SK-MEL-5 (cell line): ENCODE measurements at places on chromosomes 7 and 10. TPM values are rescaled to one million over a fixed set of nuclear protein-coding genes. Genes with fewer than 3 reads are reported as not detected.
A peak's percentile ranks its signal among the peaks of the same experiment; 100 is the strongest.

DNA sequence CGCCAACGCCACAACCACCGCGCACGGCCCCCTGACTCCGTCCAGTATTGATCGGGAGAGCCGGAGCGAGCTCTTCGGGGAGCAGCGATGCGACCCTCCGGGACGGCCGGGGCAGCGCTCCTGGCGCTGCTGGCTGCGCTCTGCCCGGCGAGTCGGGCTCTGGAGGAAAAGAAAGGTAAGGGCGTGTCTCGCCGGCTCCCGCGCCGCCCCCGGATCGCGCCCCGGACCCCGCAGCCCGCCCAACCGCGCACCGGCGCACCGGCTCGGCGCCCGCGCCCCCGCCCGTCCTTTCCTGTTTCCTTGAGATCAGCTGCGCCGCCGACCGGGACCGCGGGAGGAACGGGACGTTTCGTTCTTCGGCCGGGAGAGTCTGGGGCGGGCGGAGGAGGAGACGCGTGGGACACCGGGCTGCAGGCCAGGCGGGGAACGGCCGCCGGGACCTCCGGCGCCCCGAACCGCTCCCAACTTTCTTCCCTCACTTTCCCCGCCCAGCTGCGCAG lies 424 bp downstream of the EGFR start:
- no peak for DNase-seq

DNA sequence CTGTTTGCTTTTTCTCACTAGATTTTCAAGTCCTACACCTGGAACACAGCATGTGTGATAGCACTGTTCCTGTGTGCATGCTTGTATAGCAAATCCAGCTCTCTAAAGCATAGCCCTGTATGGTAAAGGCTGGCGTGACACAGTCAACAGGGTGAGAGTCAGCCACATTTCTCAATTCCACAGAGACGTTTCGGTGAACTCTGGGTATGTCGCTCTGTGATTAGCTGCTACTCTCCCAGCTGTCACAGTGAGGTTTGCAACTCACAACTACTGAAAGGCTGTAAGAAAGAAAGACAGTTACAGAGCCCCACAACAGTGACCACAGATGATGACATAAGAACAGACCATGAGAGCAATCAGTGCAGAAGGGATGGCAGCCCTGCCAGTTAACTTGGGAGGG lies 170.6 kb upstream of the IMMP2L start:
- DNase-seq, result no peak

- peak; percentile 22 for DNase-seq
These were observed 42.2 kb downstream of the BMPR1A start for GRCh38 chr10:86798611-86799010.

- DNase-seq, result no peak
These were observed 49.6 kb downstream of the CPED1 start for GRCh38 chr7:121037957-121038716.

Gene ACSL5
- total RNA-seq, result 0.11 and 0.26 TPM in 2 replicates

DNA sequence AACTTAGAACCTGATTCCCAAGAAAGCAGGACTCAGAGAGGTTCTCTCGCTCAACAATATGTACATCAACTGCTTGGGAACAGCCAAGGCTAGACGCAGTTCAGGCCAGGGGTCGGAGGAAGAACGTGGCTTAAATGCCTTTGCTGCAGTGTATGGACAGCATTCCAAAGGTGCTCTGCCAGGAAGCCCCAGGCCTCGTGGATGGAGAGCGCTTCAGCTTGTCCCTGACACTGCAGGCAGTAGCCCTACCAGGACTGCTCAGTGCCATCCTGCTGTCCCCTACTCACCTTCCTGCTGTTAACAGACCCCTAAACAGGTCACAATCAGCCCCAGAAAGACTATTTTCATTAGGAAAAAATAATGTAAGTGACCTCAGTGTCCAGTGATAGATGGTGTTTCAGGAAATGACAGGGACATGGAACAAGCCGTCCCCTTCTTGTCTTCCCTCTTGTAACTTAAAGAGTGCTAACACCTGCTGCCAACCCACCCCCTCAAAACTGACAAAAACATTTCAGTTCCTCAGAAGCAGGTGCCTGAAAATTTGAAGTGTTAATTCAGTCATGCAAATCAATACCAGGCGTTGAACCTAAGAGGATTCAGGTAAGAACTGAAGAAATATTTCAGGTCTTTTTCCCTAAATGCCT lies 16.5 kb downstream of the CREB3L2 start:
- DNase-seq, result no peak
